ENCODE measurements at places on chromosomes 5 and 9. TPM values are rescaled to one million over a fixed set of nuclear protein-coding genes. Genes with fewer than 3 reads are reported as not detected.

The NUTM2F gene
- not detected for total RNA-seq

The ACTBL2 gene
- total RNA-seq, result not detected

The IFNB1 gene
- not detected for total RNA-seq

GRCh38 chr9:35415402-35416097 is 74.4 kb upstream of the RUSC2 start:
- ATAC-seq, result no peak

DNA sequence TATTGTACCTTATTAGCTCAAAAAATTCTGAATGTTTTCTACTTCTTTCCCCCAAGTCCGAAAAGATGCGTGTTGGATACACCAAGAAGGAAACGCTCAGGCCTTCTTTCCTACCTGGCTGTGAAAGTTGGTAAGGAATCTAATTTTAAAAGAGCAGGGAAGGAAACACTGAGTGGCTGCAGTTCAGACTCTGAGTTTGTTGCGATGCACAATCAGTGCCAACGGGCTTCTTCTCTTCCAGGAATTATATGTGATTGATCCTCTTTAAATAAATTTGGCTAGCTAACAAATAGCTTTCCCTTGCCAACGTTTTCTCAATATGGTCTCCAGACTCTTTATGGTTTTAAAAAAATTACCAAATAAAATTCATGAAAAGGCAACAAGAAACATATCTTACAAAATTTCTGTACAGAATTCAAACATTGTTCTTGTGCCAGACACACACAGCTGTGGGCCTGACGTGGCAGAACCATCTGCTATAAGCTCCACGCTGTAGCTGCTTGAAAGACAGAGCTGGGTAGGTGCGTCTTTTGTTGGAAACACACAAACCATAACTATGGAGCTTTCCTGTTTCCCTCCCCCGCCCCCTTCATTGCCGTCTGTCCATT is 493.1 kb downstream of the ZNF608 start:
- ATAC-seq, result no peak

- no peak for ATAC-seq
Observed at GRCh38 chr5:52853650-52854049, 65.9 kb downstream of the ITGA1 start.

GRCh38 chr5:2111569-2112105 is 228.9 kb upstream of the IRX4 start:
- no peak for ATAC-seq

GRCh38 chr5:124847907-124848306 is 101.5 kb upstream of the ZNF608 start:
- no peak for ATAC-seq

- ATAC-seq, result no peak
Observed at GRCh38 chr5:135312255-135312935, 86.6 kb downstream of the MACROH2A1 start.
